ENCODE measurements at places on chromosomes 7 and 10.

- DNase-seq: no peak
Measured at GRCh38 chr7:158631574-158632195, 44.1 kb upstream of the PTPRN2 start.

GRCh38 chr10:77640167-77640566 lies 2.6 kb upstream of the KCNMA1 start:
- DNase-seq: no peak

- DNase-seq: no peak
Measured at GRCh38 chr10:77311186-77311585, 326.4 kb downstream of the KCNMA1 start.

- no peak for DNase-seq
Measured at GRCh38 chr10:122342293-122343134, 32.0 kb upstream of the PLEKHA1 start.

All from RWPE2 (cell line).